ENCODE measurements at places on chromosomes 5 and 9.

GRCh38 chr5:154858972-154859871, 795 bp downstream of the CNOT8 start:
- peak; percentile 4 for DNase-seq

DNA sequence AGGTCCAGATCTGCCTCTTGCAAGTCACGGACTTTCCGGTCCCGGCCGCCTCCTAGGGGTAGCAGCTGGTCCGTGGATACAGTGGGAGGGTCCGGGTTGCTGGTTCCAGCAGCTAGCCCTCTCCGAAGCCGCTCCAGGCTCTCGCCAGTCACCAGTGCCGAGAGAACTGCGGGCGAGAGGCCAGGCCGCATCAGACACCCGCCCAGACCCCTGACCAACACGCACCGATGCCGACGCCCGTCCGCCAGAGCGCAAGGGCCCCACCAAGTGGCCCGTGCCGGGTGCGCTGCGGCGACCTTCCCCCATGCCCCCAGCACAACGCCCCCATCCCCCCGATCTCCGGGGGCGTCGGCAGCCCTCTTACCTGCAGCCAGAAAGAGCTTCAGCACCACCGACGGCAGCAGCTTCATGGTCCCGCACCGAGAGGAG, 470 bp downstream of the HBEGF start:
- no peak for DNase-seq

DNA sequence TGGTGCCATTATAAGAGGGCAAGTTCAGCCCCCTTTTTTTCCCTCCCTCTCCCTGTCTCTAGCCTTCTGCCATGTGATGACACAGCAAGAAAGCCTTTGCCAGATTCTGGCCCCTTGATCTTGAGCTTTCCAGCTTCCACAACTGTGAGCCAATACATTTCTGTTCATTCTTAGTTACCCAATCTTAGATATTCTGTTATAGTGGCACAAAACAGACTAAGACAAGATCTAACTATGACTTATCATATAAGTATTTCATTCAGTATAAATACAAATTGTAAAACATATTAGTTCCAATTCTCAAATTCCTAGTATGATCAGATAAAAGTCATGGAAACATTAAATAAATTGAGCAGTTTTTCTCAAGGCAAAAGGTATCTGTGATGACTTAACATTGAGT, 276.3 kb downstream of the COX7C start:
- DNase-seq: no peak

GRCh38 chr5:176996780-176997179, 9.8 kb downstream of the UIMC1 start:
- DNase-seq: no peak

GRCh38 chr9:20683351-20684034, 566 bp upstream of the FOCAD start:
- no peak for DNase-seq
